ENCODE measurements at places on chromosomes 5 and 9.

DNA sequence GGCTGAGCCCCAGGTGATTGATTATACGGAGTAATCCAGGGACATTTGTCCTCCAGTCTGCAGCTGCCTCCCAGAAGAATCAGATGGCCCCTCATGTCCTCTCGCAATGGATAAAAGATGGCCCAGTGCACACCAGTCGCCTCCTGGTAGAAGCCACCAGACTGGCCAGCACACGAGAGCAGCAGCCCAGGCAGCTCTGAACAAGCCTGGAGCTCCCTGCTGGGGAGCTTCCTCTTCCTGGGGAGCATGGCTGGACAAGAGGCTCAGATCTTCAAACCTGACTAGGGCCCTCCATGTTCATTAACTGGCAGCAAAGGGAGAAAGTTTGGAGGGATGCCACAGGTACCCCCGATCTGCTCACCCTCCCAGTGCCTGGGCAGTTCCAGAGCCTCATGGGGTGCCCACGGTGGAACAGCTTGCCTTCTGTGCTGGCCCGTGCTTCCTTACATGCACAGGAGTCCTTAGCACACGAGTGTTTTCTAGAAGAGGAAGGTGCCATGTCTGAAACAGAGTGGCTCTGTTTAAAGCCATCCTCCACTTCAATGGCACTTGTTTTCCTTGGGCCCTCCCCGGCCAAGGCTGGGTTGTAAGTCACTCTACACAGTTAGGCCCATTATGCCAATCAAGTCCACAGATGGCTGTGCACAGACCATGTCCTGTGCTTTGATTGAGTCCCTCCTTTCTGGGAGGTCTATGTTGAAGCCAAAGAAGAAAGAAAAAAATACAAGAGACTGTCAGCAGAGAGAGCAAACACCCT, 75.6 kb downstream of the PRRT1B start:
- no peak for DNase-seq

GRCh38 chr5:109053995-109054417, 306.3 kb downstream of the FER start:
- DNase-seq = no peak

- DNase-seq = no peak
These were observed 117.7 kb downstream of the MRPL36 start for GRCh38 chr5:1681955-1682354.

DNA sequence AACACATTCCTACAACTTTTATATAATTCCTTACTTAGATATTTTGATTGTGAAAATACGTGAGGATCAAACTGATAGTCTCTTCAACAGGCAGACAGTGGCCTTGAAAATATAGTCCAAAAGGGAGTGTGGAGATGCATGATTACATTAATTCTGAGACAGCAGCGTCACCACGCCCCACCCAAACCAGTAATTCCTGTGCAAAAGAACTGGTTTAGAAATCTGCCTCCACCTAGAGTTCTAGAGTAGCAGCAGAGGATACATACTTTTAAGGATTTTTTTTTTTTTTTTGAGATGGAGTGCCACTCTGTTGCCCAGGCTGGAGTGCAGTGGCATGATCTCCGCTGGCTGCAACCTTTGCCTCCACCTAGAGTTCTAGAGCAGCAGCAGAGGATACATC, 1.6 kb upstream of the TUT7 start:
- no peak for DNase-seq

- no peak for DNase-seq
These were observed 417.1 kb downstream of the HCN1 start for GRCh38 chr5:45279109-45279508.

GRCh38 chr5:164672931-164673694, 1167.7 kb downstream of the MAT2B start:
- no peak for DNase-seq

DNA sequence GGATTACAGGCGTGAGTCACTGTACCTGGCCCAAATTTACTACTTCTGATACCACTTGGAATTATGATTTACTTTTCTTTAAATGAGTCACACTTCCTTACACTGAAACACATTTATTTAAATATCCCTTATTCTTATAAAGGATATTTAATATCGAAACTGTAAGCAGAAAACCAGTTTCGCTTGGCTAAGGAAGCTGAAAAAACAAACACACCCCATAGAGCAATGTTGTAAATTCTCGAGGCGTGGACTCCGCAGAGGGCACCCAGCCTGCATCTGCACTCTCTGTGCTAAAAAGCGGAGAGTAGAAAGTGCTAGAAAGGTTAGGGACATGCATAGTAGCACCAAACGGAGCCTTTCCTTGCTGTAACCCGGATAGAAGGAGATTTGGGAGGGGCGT, 86.5 kb downstream of the HMCN2 start:
- DNase-seq = no peak

DNA sequence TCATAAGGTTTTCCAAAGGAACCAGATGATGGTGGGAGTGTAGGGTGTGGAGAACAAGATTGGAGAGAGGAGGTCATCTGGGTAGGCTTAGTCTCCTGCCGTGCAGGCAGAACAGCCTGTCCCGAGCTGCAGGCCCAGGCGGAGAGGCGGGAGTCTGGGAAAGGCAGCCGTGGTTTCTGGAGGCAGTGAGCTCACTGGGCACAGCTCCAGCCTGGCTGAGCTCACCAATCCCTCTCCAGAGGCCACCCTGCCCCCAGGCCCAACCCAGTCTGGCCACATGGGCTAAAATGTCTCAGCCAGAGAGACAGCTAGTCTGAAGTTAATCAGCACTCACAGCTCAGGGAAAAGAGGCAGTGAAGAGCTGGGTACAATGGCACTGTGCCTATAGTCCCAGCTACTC, 12.3 kb downstream of the P4HA2 start:
- peak; percentile 92 for DNase-seq

- no peak for DNase-seq
These were observed 217.9 kb upstream of the KLF4 start for GRCh38 chr9:107707428-107707837.

DNA sequence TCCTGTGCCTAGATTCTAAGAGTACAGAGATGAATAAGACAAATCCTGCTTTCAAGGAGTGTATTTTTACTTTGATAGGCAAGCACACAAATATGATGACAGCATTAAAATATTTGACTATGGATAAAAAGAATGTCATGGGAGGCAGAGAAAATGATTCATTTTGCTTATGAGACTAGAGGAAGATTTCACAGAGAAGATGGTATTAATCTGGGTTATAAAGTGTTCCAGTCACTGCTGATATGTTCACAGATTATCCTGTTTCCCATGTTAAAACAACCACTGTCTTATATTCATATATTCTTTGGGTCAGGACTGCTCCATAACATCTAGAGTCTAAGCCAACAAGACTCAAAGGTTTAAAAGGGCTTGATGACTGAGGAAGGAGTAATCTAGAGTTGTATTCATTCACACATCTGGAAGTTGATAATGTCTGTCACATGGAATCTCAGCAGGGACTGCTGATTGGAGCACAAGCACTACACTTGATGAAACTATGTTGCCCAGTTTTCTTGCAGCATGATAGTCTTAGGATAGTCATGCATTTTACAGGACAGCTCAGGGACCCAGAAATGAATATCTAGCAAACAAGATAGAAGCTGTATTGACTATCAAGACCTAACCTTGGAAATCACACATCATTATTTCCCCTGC, 79.3 kb downstream of the STARD4 start:
- DNase-seq = no peak
